Testis (tissue), 5 donors: ENCODE measurements at places on chromosomes 7 and 10. TPM values are rescaled to one million over a fixed set of nuclear protein-coding genes. Genes with fewer than 3 reads are reported as not detected.

The HOXA11 gene
- polyA plus RNA-seq: 0.96 TPM

The TRIM50 gene
- 10.8 TPM for polyA plus RNA-seq

The UCMA gene
- not detected for polyA plus RNA-seq

The OR9A2 gene
- not detected for polyA plus RNA-seq

The HOXA3 gene
- polyA plus RNA-seq: 2.8 TPM

The LIPM gene
- not detected for polyA plus RNA-seq

The ZNF800 gene
- polyA plus RNA-seq: 31.5 TPM

The TLL2 gene
- 0.67 TPM for polyA plus RNA-seq

The CRPPA gene
- 1.5 TPM for polyA plus RNA-seq

The DDC gene
- 4.1 TPM for polyA plus RNA-seq

The ST8SIA6 gene
- polyA plus RNA-seq: 0.84 TPM

The SPDYE9 gene
- polyA plus RNA-seq: 3.7 TPM

The CLDN4 gene
- polyA plus RNA-seq: 4.3 TPM

The BAG3 gene
- 50.3 TPM for polyA plus RNA-seq

The NAT16 gene
- polyA plus RNA-seq: 0.26 TPM

The CASD1 gene
- polyA plus RNA-seq: 20.5 TPM

The GNAT3 gene
- 0.38 TPM for polyA plus RNA-seq

The NPFFR1 gene
- polyA plus RNA-seq: 2.6 TPM

The MPLKIP gene
- 29.6 TPM for polyA plus RNA-seq

The CHCHD3 gene
- polyA plus RNA-seq: 44.0 TPM

The PNLIP gene
- not detected for polyA plus RNA-seq

The HPS1 gene
- polyA plus RNA-seq: 59.4 TPM

The UTF1 gene
- polyA plus RNA-seq: 5.3 TPM

The OR2A5 gene
- not detected for polyA plus RNA-seq

The WNT8B gene
- 0.20 TPM for polyA plus RNA-seq

The CEP55 gene
- 28.1 TPM for polyA plus RNA-seq

The ENTPD1 gene
- 12.7 TPM for polyA plus RNA-seq

The HGF gene
- 3.4 TPM for polyA plus RNA-seq

The TBXAS1 gene
- polyA plus RNA-seq: 4.9 TPM

The ZNF804B gene
- polyA plus RNA-seq: not detected

The NRCAM gene
- 11.4 TPM for polyA plus RNA-seq

The SEC23IP gene
- 48.9 TPM for polyA plus RNA-seq

The LRIT1 gene
- 12.8 TPM for polyA plus RNA-seq

The CFAP43 gene
- 60.7 TPM for polyA plus RNA-seq

The ACTL6B gene
- polyA plus RNA-seq: 2.1 TPM

The HKDC1 gene
- polyA plus RNA-seq: 4.4 TPM

The SRI gene
- 96.1 TPM for polyA plus RNA-seq

The SPOCK2 gene
- 73.6 TPM for polyA plus RNA-seq

The HMX3 gene
- not detected for polyA plus RNA-seq

The CDNF gene
- 46.7 TPM for polyA plus RNA-seq

The NT5C2 gene
- 125 TPM for polyA plus RNA-seq

The PRSS37 gene
- polyA plus RNA-seq: 54.7 TPM

The SMKR1 gene
- 231 TPM for polyA plus RNA-seq

The SH2B2 gene
- polyA plus RNA-seq: 4.6 TPM

The SFTPD gene
- polyA plus RNA-seq: 0.92 TPM

The CPVL gene
- 55.1 TPM for polyA plus RNA-seq

The HOXA13 gene
- 0.30 TPM for polyA plus RNA-seq

The UPK3BL2 gene
- 4.4 TPM for polyA plus RNA-seq

The LSM5 gene
- polyA plus RNA-seq: 42.6 TPM

The ABCB8 gene
- 34.9 TPM for polyA plus RNA-seq

The SYT15B gene
- 0.37 TPM for polyA plus RNA-seq

The DIP2C gene
- polyA plus RNA-seq: 14.9 TPM
